Stimulated activated CD4-positive, alpha-beta T cell treated with anti-CD3 and anti-CD28 coated beads, Interleukin-15, amount 100 ng/mL, for 48 hours (primary cell): ENCODE measurements at places on chromosomes 3 and 15.

DNA sequence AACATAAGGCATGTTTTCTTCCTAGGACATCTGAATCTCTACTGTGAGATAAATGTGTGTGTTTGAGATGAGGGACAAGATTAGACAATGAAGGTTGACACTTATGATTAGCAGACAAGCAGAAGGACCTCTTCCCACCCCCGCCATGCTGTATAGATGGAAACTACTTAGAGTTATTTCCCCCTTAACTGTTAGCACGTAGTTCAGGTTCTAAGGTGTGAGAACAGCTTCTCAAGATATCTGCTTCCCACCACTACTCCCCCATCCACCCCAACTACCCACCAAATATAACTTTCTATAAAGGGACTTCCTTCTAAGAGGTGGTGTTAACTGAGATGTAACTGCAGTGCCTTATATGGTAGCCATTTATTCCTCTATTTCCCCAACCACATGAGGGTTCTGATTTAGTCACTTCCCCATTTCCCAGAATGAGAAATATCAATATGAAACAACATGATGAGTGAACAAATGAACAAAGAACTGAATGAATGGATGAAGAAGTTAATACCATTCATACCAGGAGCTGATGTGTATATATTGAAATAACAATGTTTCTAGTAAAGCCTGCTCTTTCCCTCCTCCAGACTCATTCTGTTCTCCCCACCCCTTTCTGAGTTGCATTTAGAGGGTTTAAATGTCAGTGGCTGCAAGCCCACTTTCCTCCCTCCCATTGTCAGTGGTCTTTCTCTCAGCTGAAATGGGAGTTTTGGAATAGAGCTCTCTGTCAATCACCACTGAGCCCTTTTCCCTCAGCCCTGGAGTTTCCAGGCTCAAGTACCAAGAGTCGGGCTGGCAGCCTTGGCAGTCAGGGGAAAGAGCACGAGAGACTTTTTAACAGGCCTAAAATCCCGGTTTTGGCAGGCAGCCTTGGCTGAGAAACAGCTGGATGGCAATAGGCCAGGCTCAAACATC, 7.7 kb upstream of the RFTN1 start:
- DNase-seq = no peak

DNA sequence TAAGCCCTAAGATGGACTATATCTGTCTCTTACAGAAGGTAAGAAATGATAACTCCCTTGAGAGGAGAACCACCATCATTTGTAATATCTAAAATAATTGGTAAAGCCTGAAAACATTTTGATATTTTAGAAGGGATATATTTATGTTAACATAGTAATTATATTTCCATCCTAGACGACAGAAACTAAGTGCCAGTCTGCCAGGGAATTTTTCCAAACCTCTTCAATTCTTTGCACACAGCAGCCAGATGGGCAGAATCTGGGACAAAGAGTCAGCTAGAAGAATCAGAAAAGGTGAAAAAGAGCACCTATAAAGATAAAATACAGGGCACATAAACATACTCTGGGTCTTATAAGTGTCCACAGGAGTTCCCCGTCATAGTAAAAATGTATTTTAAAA, 70.0 kb upstream of the CBLB start:
- no peak for DNase-seq

GRCh38 chr15:91055548-91056331, 33.3 kb upstream of the VPS33B start:
- peak; percentile 26 for DNase-seq

- no peak for DNase-seq
Measured at GRCh38 chr3:178275793-178276192, 260.4 kb upstream of the KCNMB2 start.

GRCh38 chr15:91578511-91578910, 275.0 kb upstream of the SLCO3A1 start:
- DNase-seq = no peak

GRCh38 chr3:39541917-39542329, 74.4 kb downstream of the MOBP start:
- DNase-seq = no peak

DNA sequence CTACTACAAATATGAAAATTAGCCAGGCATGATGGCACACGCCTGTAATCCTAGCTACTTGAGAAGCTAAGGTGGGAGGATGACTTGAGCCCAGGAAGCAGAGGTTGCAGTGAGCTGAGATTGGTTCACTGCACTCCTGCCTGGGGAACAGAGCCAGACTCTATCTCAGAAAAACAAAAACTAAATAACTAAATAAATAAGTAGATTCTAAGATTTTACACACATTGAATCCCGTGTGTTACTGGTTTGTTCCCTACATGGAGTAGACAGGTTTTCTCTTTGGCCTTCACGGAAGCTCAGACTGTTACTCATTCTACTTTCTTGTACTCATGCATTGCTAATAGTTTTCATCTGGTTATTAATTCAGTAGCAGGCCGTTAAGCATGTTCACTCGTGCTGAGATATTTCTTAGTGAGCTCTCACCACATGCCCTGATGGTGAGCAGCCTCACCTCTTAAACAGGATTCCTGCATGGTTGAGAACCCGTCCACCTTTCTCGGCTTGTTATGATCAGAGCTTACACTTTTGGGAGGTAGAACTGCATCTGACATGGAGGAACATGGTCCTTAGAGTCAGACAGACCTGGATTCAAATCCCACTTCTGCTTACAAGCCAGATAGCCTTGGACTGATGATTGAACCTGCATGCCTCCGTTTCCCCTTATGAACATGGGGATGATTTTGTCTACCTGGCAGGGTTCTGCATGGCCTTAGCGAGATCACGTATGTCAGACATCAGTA, 49.1 kb downstream of the CMTM7 start:
- DNase-seq = no peak

- DNase-seq = no peak
Measured at GRCh38 chr15:89335298-89336041, 846 bp upstream of the POLG start.

DNA sequence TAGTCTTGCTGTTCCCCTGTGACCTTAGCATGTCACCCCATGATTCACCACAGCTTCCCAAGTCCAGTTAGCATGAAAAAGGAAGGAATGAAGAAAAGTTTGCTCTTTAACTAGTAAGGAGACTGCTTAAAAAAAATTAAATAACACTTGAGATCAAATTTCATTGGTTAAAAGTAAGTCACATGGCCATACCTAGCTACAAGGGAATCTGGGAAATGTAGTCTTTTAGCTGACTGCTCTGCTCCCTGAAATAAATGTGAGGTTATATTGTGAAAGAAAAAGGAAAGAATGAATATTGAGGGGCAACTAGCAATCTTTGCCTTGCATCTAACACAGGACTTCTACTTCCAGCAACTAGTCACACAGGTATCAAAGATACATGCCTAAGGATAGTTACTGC, 84.7 kb upstream of the LRRN1 start:
- no peak for DNase-seq

- DNase-seq = no peak
Measured at GRCh38 chr3:47385796-47386195, 5.0 kb downstream of the PTPN23 start.

DNA sequence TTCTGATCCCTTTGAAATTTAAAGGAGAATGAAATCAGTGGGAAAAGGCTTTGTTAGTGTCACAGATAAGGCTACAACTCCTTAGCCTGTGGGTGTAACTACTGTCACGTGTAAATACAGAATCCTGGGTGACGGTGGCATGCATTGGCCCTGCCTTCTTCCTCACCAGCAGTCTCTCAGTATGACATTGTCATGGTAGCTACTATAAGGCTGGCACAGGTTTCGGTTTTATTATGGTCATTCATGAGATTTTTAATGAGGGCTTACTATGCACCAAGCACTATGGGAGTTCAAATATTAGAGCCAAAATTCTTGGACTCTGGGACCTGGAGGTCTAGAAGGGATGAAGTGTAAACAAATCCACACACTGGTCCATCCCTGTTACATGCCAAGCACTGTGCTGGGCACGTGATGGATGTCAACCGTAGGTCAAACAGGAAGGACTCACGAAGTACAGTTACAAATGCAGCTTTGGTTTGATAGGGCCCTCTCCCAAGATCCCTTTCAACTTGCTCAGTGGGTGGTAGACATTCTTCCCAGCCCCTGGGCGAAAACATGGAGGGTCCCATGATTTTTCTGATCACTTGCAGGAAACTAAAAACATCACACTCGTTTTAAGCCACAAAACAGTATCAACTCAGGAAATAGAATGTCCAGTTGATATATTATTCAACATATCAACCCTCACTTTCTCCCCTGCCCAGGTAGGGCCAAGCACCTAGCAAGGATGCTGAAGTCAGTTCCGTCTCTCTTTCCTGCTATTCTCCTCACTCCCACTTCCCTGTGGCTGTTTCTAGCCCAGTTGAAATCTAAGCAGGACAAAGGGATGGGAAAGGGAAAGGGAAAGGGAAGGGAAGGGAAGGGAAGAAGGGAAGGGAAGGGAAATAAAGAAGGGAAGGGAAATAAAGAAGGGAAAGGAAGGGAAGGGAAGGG, 25.3 kb downstream of the BFSP2 start:
- DNase-seq = no peak

DNA sequence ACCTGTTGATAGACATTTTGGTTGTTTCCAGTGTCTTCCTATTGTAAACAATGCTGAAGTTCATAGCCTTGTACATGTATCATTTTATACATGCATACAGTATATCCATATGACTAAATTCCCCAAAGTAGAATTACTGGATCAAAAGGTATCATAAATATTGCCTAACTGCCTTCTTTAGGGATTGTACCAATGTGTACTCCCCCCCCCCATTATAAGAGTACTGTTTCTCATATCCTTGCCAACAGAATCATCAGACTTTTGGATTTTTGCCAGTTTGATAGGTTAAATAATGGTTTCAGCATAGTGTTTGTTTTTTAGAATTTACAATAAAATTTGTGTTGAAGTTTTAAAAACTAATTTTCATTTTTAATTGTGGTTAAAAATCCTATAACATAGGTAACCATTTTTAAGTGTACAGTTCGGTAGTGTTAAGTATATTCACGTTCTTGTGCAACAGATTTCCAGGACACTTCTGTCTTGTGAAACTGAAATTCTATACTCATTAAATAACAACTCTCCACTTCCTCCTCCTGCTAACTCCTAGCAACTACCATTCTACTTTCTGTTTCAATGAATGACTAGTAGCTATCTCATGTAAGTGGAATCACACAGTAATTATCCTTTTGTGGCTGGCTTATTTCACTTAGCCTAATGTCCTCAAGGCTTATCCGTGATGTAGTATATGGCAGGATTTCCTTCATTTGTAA, 30.8 kb upstream of the MAP3K13 start:
- no peak for DNase-seq

- no peak for DNase-seq
Measured at GRCh38 chr15:42264795-42265194, 8.2 kb upstream of the GANC start.

DNA sequence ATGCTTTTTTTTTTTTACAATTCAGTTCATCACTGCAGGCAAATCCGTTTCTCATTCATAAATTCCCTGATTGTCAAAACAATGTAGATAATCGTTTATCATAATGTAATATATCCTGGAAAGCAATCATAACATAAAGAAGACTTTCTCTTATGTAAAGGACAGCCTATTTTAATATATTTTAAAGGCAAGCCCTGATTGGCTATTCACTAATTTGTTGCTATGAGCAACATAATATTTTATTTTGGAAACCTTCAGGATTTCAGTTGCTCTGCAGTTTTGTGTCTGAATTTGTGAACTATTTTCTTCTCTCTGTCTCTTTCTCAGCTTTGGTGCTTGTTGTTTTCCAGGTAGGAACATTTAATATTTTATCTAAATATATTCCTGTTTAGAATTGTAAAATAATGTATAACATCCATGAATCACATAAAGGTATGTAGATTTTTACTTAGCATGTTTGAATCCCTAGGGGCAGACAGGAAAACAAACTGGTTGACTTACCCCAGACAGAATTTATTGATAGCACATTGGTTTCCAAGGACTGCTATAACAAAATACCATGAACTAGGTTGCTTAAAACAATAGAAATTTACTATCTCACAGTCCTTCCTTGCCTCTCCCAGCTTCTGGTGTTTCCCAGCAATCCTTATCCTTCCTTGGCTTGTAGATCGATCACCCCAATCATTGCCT, 253.5 kb downstream of the CDIN1 start:
- no peak for DNase-seq

GRCh38 chr15:101407966-101408775, 81.3 kb downstream of the PCSK6 start:
- DNase-seq = no peak

DNA sequence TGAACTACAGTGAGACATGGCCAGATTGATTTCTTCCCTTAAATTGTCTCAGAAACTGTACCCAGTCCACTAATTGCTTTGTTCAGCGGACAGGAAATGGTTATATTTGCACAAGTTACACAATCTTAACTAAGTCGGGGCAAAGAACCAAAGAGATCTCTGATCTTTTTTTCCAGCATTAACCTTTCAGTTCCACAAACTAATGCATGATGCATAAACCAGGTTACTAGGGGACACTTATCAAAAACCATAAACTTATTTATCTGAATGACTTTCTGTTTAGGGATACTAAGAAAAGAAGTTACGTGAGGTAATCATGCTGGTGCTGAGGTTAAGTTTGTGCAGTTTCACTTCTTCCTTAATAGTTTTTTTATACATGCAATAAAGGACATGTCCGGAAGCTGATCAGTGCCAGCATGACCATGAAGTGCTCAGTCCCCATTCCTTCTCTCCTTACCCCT, 22.4 kb downstream of the FNDC3B start:
- no peak for DNase-seq

DNA sequence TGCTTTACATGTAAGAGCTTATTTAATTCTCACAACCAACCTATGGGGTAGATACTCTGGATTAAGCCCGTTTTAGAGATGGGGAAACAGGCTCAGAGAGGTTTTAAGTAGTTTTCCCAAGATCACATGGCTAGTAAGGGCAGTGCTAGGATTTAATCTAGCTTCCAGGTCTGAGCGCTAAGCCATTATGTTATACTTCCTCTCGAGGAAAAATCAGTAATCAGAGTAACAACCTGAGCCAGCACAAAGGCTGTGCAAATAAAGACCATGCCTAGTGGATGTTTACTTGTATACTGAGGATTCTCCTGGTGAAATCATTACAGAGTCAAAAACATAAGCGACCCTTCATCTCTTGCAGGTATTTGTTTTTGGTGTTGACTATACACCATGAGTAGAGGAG, 9.0 kb downstream of the FSTL1 start:
- DNase-seq = no peak
